ENCODE measurements at places on chromosomes 3 and 15. TPM values are rescaled to one million over a fixed set of nuclear protein-coding genes. Genes with fewer than 3 reads are reported as not detected.

The DISP2 gene
- not detected for total RNA-seq

The MAP6D1 gene
- 1.5 TPM for total RNA-seq

The TRPM1 gene
- 0.16 TPM for total RNA-seq

The LRRIQ4 gene
- 0.15 TPM for total RNA-seq

The HDDC3 gene
- 24.6 TPM for total RNA-seq

The MRAS gene
- total RNA-seq, result 0.45 TPM

The RASL12 gene
- total RNA-seq, result 0.10 TPM

The WDR5B gene
- 2.9 TPM for total RNA-seq

The MYO5C gene
- total RNA-seq, result 1.0 TPM

The RPP25 gene
- total RNA-seq, result 8.9 TPM

The FOXB1 gene
- total RNA-seq, result not detected

The NECTIN3 gene
- not detected for total RNA-seq

The CFAP92 gene
- not detected for total RNA-seq

The CCNB2 gene
- total RNA-seq, result 74.1 TPM

The LMCD1 gene
- total RNA-seq, result 1.7 TPM

The HCLS1 gene
- 232 TPM for total RNA-seq

The CDHR4 gene
- not detected for total RNA-seq

The JAGN1 gene
- total RNA-seq, result 35.5 TPM

The MUC20 gene
- total RNA-seq, result 0.46 TPM

The PLSCR5 gene
- not detected for total RNA-seq

Measured in GM12878 (cell line).